ENCODE measurements at places on chromosomes 7 and 10. TPM values are rescaled to one million over a fixed set of nuclear protein-coding genes. Genes with fewer than 3 reads are reported as not detected.

HIBADH gene
- 57.0 TPM for total RNA-seq

GIMAP1 gene
- 3.2 TPM for total RNA-seq

C1QL3 gene
- total RNA-seq: not detected

OPALIN gene
- total RNA-seq: not detected

VAX1 gene
- not detected for total RNA-seq

MMD2 gene
- not detected for total RNA-seq

ADCY1 gene
- total RNA-seq: 9.8 TPM

SERPINE1 gene
- total RNA-seq: 5.4 TPM

CDNF gene
- total RNA-seq: 4.8 TPM

FGFBP3 gene
- total RNA-seq: 0.72 TPM

SPDYE11 gene
- not detected for total RNA-seq

MYO3A gene
- total RNA-seq: 3.3 TPM

CACNB2 gene
- 3.3 TPM for total RNA-seq

GIMAP6 gene
- total RNA-seq: 20.9 TPM

MRM2 gene
- 16.6 TPM for total RNA-seq

RHOBTB1 gene
- 36.5 TPM for total RNA-seq

BPGM gene
- total RNA-seq: 36.3 TPM

DPYSL4 gene
- total RNA-seq: 2.2 TPM

LDB3 gene
- 314 TPM for total RNA-seq

LIPK gene
- 1.1 TPM for total RNA-seq

PALD1 gene
- 19.8 TPM for total RNA-seq

SFMBT2 gene
- 6.7 TPM for total RNA-seq

CFAP46 gene
- total RNA-seq: 0.41 TPM

SAP25 gene
- total RNA-seq: 2.9 TPM

PLCE1 gene
- 20.3 TPM for total RNA-seq

FGF8 gene
- total RNA-seq: not detected

PARP12 gene
- 31.5 TPM for total RNA-seq

MYL10 gene
- 20.9 TPM for total RNA-seq

FRMD4A gene
- total RNA-seq: 29.5 TPM

LRRN3 gene
- total RNA-seq: 2.5 TPM

BAMBI gene
- total RNA-seq: 2.1 TPM

PSD gene
- total RNA-seq: 6.2 TPM

ZNF425 gene
- total RNA-seq: 4.7 TPM

CPXM2 gene
- 7.8 TPM for total RNA-seq

HOXA1 gene
- not detected for total RNA-seq

SMO gene
- total RNA-seq: 37.1 TPM

XPNPEP1 gene
- total RNA-seq: 68.7 TPM

PTF1A gene
- total RNA-seq: not detected

OR2A1 gene
- total RNA-seq: 0.10 TPM

GPRIN2 gene
- 1.3 TPM for total RNA-seq

RFC2 gene
- 17.6 TPM for total RNA-seq
